ENCODE measurements at places on chromosomes 6 and 20.

DNA sequence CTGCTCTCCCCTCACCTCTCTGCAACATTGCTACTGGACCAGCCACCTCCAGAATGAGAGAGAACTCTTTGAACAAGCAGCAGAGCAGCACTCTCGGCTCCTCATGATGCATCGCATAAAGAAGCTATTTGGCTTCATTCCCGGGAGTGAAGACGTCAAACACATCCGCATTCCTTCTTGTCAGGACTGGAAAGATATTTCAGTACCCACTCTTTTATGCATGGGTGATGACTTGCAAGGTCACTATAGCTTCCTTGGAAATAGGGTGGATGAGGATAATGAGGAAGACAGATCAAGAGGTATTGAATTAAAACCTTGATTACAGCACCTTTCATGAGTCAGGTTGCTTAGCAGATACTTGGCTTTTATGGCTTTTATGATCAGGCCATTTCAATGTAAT, 4.3 kb downstream of the CALHM4 start:
- DNase-seq, result no peak

GRCh38 chr6:111601886-111602285, 3.8 kb downstream of the TRAF3IP2 start:
- DNase-seq, result no peak

DNA sequence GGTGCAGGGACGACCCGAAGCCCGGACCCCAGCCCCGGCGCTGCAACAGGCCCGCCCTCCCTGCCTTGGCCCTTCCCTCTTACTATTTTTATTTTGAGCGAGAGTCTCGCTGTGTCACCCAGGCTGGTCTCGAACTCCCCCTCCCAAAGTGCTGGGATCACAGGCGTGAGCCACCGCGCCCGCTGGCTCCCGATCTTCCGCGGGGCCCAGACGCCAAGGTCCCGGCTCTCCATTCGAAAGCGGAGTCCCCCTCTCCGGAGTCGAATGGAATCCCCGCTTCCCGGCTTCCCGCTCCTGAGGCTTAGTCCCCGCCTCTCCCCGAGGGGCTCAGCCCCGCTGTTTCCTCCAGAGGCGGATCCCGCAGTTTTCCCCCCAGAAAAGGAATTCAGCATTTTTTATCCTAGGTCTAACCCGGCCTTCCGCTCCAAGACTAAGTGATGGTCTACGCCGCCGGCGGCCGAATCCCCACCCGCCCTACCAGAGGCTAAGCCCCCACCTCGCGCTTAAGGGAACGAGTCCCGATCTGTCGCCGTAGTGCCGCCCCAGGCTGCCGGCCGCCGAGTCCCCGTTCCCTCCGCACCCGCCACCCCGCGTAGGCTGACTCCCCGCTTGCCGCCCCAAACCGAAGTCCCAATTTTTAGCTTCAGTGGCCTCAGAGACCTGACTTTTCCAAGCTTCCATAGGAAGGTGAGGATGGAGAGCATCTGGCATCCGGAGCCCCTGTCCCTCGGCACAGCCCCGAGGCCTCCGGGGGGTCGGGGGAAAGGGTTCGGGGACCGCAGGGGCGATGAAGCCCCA, 11.5 kb upstream of the TMC2 start:
- peak; percentile 20 for DNase-seq

- DNase-seq, result no peak
Observed at GRCh38 chr6:11811644-11812264, 33.2 kb upstream of the ADTRP start.

GRCh38 chr6:149823013-149823412, 41.1 kb downstream of the LRP11 start:
- DNase-seq, result no peak

GRCh38 chr6:160963651-160964050, 27.9 kb upstream of the MAP3K4 start:
- no peak for DNase-seq

DNA sequence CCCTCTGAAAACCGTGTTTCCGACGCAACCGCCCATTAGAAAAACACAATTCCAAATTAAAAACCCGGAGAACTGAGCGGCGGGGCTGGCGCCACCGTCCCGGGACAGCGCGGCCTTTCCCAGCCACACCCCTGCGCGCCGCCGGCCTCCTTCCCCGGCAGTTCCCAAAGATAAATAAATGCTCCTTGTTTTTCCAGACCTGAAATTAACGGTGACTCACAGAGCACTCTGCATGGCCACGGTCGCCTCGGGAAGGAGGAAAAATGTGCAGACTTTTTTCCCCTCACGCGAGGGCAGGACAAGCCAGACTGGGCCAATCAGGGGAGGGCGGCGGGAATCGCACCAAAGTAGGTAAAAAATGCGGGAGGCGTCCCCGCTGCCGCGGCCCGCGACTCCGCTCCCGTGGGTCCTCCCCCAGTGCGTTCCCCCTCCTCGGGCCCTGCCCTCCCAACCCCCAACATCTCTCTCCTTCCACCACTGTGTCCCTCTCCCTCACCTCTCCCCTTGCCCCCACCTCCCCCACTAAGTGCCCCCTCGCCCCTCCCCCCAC, 828 bp upstream of the DSTN start:
- no peak for DNase-seq

GRCh38 chr20:56558968-56559367, 25.9 kb downstream of the FAM209B start:
- DNase-seq, result no peak

DNA sequence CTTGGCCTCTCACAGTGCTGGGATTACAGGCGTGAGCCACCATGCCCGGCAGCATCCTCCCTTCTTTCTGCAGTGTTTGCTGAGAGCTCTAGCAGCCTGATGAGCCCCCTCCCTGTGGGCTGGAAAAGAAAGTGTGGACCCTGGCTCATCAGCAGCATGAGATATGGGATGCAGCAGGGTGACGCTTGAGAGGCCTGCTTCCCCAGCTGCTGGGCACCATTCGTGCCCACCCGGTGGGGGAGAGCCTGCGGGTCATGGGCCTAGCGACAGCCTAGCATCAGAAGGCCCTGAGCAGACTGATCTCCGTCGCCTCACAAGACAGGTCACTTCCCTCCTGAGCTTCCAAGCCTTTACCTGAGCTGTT, 16.0 kb upstream of the CCDC167 start:
- DNase-seq, result no peak

DNA sequence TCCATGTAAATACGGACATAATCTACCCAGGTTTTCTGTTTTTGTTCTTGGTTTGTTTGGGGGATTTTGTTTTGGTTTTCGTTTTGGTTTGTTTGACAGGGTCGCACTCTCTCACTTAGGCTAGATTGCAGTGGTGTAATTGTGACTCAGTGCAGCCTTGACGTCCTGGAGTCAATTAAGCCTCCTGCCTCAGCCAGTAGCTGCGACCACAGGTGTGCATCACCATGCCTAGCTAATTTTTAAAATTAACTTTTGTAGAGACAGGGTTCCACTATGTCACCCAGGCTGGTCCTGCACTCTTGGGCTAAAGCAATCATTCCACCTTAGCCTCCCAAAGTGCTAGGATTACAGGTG, 37.8 kb upstream of the EYA4 start:
- no peak for DNase-seq

- no peak for DNase-seq
Observed at GRCh38 chr6:77686931-77687330, 34.1 kb downstream of the MEI4 start.

All from stimulated activated CD8-positive, alpha-beta memory T cell treated with anti-CD3 and anti-CD28 coated beads, Interleukin-7, amount 100 ng/mL, for 4 hours (primary cell).